SW 1271 (cell line): ENCODE measurements at places on chromosomes 2 and 18.

DNA sequence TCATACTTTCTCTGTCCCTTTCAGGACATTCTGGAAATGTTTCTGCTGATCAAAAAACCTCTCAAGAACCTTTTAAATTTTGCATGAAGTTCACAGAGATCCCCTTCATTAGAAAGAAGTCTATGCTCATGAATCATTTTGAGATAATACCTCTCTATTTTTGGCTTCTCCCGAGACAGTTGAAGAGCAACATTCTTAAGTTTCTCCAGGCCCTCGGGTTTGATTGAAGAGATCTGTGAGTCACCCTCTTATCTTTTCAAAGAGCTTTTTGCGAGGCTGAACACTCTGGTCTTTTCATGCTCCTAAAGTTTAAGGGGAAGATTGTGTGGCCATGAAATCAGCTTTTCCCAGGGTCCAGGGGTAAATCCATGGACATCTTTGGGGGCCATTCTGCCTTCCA, 354.2 kb downstream of the FBXO15 start:
- DNase-seq = no peak

GRCh38 chr2:12709207-12709522, 7.6 kb upstream of the TRIB2 start:
- no peak for DNase-seq

DNA sequence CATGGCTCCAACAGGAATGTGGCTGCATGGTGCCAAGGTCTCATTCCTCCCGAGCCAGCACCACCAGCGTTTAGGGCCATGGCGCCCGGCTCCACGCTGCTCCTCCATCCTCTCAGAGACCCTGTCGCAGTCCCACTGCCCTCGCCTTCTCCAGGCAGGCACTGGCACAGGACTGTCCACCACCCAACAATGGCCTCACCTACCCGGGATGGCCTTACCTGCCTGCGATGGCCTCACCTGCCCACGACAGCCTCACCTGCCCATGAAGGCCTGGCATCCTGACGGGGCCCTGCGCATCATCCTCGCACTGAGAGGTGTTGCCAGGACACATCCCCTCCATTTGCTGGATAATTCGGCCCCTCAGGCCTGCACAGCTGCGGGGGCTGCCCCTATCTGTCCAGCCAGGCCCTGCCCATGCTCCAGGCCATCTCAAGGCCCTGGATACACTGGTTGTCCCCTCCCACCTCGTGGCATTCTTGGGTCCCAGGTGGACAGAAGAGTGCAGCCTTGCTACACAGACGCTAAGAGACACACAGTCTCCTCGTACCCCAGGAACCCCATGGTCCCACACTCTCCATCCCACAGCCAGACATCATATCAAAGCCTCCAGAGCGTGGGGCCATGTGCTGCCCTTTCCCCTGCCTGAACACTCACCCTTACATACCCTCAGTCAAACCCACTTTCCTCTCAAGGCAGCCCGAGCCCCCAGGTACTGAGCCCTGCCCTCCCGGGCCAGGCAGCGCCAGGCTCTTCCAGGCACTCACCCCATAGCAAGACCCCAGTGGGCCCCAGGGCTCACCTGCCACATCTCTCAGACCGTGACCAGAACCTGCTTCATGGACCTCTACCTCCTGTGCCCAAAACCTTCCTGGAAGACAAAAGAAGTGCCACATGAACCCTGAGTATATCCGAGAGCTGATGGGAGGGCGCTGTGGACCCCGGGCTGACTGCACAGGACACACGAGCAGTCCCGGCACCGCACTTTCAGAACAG, 268.6 kb downstream of the EIPR1 start:
- DNase-seq = no peak

- no peak for DNase-seq
Measured at GRCh38 chr2:239226677-239227581, 173.9 kb downstream of the HDAC4 start.

GRCh38 chr2:239029958-239030357, 182.1 kb downstream of the TWIST2 start:
- no peak for DNase-seq

- DNase-seq = no peak
Measured at GRCh38 chr2:80326861-80327260, 22.3 kb upstream of the LRRTM1 start.
